ENCODE measurements at places on chromosomes 2 and 18.

DNA sequence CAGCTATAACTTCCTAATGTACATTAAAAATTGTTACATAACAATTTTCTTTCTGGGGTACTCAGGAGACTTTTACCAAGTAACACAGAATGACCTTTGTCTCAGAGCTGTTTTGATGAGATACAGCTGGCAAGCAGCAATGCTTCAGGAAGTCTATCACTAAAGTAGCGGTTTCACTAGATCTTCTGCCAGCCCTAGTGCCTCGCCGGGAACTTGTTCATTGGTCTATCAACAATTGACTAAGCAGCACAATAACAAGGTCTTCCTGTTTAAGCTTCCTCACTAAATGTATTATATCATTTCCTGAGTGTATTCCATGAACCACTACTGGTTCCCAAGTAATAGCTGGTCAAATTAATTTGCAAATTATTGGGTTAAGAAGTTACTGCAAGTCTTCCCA, 69.2 kb downstream of the TRIP12 start:
- DNase-seq, result no peak

- DNase-seq, result no peak
These were observed 1.2 kb downstream of the TFPI start for GRCh38 chr2:187552828-187553681.

- DNase-seq, result no peak
These were observed 234.2 kb downstream of the CDH2 start for GRCh38 chr18:27942706-27943105.

- DNase-seq, result no peak
These were observed 262.7 kb downstream of the ATAD2B start for GRCh38 chr2:23664066-23664788.

DNA sequence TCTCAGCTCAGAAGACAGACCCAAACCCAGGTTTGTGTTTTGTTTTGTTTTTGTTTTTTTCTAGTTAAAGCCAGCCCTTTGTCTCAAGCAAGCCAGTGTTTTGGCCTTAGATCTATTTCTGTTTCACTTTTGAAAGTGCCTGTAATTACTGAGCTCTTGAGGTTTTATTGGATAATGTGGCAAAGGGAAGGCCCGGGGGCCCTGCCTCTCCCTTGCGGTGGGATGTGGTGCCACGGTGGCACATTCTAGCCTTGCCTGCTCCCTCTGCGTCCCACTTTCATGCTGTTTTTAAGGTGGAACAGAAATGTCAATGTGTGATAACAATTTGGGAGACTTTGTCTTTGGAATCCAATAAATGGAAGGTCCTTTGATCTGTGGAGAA, 2.5 kb downstream of the HPCAL1 start:
- DNase-seq, result no peak

DNA sequence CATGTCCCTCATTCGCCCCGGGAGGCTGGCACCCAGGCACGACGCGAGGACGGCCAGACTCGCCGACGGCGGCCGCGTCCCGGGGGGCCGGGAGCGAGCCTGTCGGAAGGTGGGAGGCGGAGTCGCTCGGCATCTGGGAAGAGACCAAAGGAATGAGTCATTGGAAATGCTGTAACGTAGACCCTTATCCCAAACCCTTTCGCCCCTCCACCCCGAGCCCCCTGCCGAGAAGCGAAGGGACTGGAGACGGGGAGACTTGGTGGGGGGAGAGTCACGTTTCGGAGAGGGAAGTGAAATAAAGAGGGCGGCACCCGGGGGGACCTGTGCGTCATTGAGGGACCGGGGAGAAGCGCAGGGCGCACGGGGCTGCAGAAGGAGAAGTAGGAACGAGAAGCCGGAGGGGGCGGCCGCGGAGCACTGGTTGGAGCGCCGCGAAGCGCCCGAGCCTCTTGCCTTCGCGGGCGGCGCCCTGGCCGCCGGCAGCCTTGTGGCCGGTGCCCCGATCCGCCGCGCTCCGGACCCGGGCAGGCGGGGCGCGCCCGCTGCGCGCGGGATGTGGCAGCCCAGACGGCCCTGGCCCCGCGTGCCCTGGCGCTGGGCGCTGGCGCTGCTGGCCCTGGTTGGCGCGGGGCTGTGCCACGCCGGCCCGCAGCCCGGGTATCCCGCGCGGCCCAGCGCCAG, at the start of gene EMILIN2:
TSS of gene EMILIN2 (plus strand) at position 371 of the 681 bp plus-strand sequence. CDS start at position 554, 183 bp downstream.
- DNase-seq, result no peak

DNA sequence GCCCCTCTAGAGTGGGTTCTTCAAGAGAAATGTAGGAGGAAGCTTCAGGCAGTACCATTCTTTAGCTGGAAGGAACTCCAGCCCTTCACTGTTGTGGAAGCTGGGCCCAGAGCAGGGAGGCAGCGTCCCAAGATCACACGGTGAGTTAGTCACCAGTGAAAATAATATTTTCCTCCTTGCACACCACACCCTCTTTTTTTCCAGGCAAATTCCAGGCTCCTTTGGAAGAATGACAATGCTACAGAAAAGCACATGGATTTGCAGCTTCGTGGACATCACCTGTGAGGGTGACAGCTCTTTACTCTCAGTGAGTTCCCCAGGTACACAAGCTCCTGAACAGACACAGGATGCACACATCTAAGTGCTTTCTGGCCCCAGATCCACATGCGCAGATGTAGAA, 157.1 kb downstream of the COL6A3 start:
- DNase-seq, result no peak

- no peak for DNase-seq
These were observed 34.4 kb downstream of the VPS54 start for GRCh38 chr2:63984606-63985359.

GRCh38 chr18:77380695-77381094, 131.0 kb downstream of the GALR1 start:
- no peak for DNase-seq
